NCI-H1092 (cell line): ENCODE measurements at places on chromosomes 5 and 9.

DNA sequence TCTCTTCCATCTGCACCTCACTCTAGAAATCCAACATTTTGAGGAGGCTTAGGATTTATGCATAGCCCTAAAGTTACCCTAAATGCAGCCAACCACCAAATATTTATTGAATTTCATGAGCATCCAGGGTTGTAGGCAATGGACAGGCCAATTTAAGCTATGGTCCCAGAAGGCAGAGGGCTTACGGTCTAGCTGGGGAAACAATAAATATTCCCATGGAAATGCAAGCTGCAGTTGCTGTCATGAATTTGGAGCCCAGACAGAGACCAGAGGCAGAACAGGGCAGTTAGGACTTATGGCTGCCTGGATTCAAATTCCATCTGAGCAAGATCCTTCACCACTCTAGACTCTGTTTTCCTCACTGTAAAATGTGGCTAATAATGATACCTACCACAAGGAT, 9.1 kb upstream of the INSYN2B start:
- DNase-seq, result no peak

GRCh38 chr5:179432547-179432946, 87.3 kb upstream of the ADAMTS2 start:
- DNase-seq, result no peak

GRCh38 chr5:115542651-115543364, 1.8 kb downstream of the FEM1C start:
- DNase-seq, result no peak

GRCh38 chr5:128271859-128272464, 188.4 kb downstream of the SLC12A2 start:
- no peak for DNase-seq

DNA sequence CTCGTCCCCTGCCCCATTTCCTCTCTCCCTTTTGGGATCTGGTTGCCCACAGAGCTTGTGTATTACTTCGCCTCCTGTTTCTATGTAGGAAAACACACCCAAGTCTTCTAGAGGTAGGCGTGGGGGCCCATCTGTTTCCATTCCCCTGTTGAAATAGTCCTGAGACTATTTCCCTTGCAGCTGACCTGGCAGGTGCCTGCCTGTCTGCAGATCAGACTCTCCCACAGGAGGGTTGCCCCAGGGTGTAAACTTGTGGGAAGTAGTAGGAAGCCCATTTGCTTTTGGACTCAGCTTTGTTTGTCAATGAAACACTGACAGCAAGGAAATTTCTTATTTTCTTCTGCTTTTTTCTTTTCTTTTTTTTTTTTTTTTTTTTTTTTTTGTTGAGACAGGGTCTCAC, 16.3 kb upstream of the GARNL3 start:
- no peak for DNase-seq

- DNase-seq, result no peak
Measured at GRCh38 chr5:65952259-65952658, 25.9 kb downstream of the ERBIN start.

DNA sequence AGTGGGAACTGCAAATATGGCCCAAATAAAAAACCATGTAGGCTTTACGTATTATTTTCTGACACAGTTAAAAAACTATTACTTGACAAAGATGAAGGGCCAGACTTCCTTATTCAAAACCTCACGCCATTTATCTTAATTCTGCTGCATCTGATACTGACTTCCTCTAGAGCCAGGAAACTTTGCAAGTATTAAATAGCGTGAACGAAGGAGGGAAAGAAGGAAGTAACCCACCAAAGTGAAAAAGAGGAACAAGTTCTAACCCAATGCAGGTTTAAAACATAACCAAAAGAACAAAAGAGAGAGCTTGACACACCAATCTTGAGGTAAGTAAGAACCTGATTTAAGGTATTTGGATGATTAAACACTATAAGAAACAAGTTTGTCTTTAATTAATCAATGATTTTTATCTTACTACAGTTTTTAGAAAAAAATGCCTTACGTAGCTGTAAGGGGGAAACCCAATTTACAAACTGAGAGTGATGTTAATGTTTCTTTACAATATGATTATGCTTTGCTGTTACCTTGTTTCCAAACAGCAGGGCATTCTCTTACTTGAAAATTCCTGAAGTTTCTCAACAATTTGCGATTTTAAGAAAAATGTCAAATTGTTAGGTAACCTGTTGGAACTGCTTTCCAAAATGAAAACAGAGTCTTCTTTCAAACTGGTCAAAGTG, at the start of gene GAPT:
GAPT (plus strand) TSS at position 220 of the 677 bp plus-strand sequence. CDS start 3,102 bp downstream, outside the sequence.
- DNase-seq, result no peak

DNA sequence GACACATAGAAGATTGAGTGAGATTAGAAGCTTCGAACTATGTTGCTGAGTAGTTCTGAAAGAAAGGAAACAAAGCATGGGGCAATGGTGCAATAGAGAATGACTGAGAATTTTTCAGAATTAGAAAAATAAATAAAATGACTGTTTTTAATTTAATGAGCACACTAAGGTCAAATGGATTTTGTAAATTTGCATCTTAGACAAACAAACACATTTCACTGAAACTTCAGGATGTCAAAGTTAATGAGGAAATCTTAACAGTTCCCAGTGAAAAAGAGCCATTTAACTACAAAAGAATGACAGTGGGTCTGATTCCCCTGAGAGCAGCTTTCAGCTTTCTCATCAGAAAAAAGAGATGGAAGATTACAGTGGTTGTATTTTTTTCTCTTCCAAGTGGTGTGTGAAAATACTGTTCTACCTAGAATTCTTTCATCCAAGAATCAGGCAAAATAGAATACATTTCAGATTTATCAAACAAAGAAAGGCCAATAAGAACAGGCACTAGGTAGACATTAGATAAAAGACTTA, 591.9 kb downstream of the SEMA5A start:
- no peak for DNase-seq

- no peak for DNase-seq
Measured at GRCh38 chr9:105138306-105138801, 106.1 kb upstream of the SLC44A1 start.

- DNase-seq, result no peak
Measured at GRCh38 chr9:137453643-137454081, 5.5 kb downstream of the NSMF start.

- no peak for DNase-seq
Measured at GRCh38 chr5:175444060-175444904, at the start of gene DRD1. TSS of gene DRD1 (minus strand) at chr5:175444182. CDS start at chr5:175443099, 1,083 bp downstream.

- no peak for DNase-seq
Measured at GRCh38 chr5:142849466-142849865, 79.3 kb downstream of the ARHGAP26 start.

GRCh38 chr5:151083081-151083676, 2.3 kb upstream of the TNIP1 start:
- no peak for DNase-seq

DNA sequence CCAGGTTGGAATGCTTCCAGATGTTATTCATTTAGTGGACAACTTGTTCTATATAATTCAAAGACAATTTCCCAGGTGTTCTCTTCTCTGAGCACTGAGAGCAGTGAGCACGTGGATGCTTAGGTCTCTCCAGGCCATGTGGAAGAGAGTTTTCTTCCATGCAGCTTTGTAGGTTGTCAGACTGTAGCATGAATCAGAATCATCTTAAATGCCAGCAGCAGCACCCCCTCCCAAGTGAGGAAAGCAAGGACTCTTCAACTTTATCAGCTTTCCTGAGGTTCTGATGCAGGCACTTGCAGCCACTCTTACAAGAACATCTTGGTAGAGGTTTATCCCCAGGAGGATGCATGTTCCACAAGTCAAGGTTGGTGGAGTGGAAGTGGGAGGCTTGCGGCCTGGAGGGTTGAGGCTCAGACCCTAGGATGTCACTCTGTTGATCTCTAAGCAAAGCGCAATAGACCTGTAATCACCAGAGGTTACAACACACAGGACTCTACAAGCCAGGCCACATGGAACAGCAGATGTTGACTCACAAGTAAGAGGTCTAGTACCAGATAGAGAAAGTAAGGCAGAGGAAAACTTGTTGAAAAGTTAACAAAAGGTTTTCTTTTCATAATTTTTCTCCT, 47.7 kb downstream of the UGCG start:
- DNase-seq, result no peak

- DNase-seq, result peak; percentile 48
Measured at GRCh38 chr9:21326526-21327139, 8.6 kb downstream of the KLHL9 start.

GRCh38 chr5:75028090-75028489, 24.3 kb downstream of the GCNT4 start:
- DNase-seq, result no peak

DNA sequence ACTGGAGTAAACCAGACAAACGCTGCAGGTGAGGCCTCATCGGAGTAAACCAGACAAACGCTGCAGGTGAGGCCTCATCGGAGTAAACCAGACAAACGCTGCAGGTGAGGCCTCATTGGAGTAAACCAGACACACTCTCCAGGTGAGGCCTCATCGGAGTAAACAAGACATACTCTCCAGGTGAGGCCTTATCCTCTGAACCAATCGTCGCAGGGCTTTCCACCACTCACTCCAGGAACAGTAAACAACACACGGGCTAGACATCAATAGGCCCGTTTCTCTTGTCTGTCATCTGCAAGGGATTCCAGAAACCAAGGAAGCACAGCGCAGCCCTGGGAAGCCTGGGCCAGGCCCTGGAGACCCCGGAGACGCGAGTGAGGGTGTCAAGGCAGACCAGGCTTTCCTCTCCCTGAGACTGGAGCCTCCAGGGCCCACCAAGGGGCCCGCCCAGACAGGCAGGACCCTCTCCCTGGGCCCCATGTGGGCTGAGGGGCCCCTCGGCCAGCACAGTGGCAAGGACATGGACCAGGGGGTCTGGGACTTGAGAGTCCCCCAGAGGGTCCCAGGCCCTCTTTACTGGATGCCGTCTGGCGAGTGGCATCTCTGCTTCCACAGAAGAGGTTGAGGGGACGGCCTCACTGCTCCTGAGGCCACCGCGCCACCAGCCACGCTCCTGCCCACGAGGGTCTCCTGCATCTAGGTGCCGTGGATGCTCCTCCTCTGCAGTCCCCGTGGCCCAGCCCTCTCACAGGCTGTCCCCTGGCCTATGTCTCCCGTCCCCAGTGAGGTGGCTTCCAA, 26.4 kb upstream of the NSMF start:
- DNase-seq, result no peak

- peak; percentile 19 for DNase-seq
Measured at GRCh38 chr5:176629853-176630680, at the start of the genes EIF4E1B and SNCB. TSS of gene EIF4E1B (plus strand) at chr5:176630675. CDS start at chr5:176642788, 12,113 bp downstream. TSS of gene SNCB (minus strand) at chr5:176630534. CDS start at chr5:176629654, 880 bp downstream.

DNA sequence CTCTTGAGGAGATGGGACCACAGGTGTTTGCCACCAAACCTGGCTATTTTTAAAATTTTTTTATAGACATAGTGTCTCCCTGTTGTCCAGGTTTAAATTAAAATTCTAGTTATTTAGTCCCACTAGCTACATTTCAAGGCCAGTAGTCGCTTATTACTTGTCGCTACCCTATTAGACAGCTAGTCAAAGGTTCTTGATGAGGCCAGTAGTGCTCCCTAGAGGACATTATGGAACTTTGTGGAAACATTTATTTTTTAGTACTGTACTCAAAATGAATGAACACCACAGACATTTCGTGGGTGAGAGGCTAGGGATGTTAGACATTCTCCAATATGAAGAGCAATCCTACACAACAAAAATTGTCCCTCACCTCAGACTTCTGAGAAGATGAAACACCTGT, 14.4 kb upstream of the GRXCR2 start:
- no peak for DNase-seq

DNA sequence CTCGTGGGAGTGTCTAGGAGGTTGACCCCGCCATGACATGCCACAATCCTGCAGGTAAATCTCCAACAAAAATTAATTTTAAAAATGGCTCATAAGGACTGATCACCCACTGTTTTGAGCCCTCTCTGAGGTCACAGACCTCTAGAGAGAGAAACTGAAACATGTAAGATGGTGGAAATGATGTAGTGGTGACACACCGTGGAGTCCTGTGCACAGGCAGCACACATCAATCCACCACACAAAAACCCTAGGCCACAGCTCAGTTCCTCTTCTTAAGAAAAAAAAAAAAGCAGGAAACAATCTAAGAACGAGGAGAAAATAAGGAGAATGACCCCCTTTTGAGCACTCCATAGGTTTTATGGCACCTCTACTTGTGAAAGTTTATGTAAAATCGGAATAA, 93.8 kb upstream of the FAM120A start:
- DNase-seq, result no peak

GRCh38 chr9:121598965-121599871, 52.2 kb upstream of the DAB2IP start:
- DNase-seq, result no peak

GRCh38 chr5:103139264-103139865, 19.3 kb downstream of the PPIP5K2 start:
- peak; percentile 29 for DNase-seq

DNA sequence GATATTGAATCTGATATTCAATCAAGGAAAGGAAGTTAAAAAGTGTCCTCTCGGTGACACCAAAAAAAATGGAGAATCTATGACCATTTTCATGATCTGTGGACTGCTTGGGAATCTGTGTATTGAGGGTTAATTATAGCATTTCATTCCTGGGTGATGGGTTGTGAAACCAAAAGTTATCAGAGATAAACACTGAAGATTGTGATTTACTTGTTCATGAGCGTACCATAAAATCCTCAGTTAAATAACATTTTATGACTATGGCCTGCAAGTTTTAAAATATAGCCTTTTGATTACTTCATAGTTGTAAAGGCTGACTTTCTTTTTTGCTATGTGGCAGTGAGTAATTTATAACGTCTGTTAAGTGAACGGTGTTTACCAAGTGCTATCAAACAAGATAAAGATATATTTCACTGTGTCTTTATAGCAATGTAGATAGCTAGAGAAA, 267.9 kb upstream of the SEMA6A start:
- no peak for DNase-seq

DNA sequence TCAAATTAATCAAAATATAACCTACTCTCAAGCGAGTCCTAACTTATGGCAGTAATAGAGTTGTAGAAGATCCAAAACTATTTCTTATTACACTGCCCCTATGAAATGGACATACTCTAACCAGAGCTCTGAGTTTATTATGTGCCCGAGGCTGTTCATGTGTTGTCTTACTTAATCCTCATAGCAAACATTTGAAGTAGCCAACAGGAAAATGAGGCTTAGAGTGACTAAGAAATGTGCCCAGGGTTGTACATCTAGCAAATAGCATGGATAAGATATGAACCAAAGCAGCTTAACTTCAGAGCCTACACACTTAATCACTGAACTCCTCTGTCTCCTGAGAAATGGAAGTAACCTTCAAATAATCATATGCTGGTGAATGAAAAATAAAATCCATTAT, 1551.7 kb downstream of the MAT2B start:
- DNase-seq, result no peak

DNA sequence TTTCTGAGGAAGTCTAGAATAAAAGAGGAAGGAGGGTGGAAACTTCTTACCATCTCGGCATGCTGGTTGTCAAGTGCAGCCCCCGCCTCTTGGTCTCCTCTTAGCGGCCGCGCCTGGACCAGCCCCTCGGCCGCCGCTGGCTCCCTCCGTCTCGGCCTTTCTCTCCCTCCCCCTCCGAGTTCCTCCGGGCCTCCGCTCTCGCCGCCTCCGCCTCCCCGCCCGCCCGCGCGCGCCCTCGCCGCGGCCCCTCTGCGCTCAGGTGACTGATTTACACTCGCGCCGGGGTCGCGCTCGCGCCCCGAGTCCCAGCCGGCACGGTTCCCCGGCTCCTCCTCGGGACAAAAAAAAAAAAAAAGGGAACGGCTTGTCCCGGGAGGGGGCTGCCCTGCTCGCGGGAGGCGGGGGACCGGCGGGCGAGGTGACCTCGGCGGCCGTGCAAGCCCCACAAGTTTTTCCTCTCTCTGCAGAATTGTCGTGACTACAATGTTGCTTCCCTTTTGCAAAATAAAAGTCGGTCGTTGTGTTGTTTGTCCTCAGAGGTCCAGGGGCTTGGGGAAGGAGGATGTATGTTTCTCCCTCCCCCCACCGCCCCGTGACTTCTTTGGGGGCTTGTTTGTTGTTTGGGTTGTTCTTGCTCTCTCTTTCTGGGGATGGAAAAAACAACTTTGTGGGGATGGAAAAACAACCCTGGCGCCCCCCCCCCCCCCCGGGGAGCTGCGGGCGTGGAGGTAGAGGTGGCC, at the start of gene BNC2:
BNC2 (minus strand) TSS at position 75 of the 740 bp plus-strand sequence; CDS start at position 53, 22 bp downstream.
- DNase-seq, result no peak
